ENCODE measurements at places on chromosomes 7 and 10.

DNA sequence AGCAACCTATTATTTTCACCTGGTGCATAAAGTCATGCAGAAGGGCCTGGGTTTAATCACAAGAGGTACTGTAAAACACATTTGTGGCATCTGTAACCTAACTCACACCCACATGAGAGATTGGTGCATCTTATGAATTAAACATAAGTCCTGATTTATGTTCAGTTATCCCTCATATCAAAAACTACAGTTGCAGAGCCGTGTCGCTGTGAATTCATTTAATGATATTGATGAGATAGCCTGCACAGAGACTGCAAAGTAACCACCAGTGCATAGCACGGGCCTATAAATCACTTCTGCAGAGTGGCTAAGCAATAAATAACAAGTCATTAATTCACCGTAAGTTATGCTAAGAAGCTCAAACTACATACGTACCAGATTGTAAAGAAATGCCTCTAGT, 178.2 kb downstream of the RELN start:
- DNase-seq, result no peak

DNA sequence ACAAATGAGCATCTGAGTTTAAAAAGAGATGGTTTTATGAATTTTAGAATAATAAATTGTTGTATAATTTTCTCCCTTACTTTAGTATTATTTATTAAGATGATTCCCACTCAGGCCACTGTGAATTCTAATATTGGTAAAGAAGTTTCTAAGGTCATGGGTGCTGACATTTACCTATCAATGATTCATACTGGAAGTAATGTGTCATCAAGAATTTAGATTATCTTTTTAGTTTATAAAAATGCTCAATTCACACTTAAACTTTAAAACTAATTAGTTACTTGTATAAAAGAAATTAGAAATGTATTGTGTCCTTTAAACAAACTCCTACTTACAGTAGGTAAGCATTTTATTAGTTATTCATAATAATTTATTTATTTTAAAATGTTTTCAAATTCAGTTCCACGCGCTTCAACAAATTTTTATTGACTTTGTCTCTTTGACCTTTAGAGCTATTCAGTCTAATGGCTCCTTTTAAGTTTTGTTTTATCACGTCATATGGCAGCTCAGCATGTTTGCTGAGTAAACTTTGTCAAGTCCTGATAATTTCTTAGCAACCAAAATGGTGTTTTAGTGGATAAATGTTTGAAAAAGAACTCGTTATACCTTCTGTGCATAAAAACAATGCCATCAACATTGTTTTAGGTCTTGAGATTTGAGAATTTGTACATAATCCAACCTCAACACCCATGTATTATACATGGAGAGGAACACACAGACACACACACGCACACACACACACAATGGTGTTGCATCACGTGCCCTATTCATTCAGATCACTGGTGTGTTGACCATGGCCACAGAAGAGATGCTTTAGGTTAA, 15.1 kb upstream of the MRC1 start:
- DNase-seq, result no peak

DNA sequence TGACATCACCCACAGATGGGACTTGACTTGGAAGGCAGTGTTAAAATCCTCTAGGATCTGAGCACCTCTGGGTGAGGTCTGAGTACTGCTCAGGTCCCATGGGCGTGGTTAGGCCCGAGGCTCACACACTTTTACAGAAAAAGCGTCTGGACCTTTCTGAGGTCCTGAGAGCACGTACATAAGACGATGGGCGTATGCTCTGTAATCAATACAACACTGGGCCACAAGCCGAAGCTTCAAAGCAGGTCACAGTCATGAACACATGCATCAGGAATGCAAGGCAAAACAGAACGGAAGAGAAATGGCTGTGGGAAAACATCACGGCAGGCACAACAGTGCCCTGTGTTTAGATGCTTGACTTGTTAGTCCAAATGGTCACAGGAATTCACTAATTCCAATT, 112.2 kb downstream of the LARP4B start:
- DNase-seq, result no peak

DNA sequence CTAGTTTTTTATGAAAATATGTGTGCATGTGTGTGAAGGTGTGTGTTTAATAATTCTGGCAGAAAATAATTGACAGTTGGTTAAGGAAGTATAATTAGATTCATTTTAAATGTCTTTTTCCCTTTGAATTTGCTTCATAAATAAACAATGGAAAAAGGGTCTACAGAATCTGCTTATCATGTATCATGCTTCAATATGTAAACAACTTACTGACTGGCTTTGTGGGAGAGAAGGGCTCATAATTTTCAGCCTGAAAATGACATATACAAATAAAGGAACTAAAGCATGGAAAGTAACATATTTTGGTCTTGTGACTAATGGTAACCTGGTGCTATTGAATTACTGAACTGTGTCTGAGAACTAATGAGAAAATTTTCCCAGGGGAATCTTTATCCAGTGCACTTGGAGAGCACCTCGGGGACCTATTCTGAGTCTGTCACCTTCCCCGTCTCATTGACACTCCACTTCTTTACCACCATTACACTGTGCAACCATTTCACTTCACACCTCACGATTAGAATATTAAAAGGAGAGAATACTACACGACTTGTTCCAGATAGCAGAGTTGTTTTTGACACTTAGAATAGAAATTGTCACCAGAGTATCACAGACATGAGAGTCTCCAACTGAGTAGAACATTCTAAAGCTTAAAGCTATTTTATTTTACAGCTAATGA, 298.6 kb downstream of the TFEC start:
- DNase-seq, result no peak

- no peak for DNase-seq
These were observed 65.4 kb downstream of the NPS start for GRCh38 chr10:127614484-127615017.

- DNase-seq, result peak; percentile 78
These were observed 1.3 kb upstream of the CUL1 start for GRCh38 chr7:148697256-148698006.

DNA sequence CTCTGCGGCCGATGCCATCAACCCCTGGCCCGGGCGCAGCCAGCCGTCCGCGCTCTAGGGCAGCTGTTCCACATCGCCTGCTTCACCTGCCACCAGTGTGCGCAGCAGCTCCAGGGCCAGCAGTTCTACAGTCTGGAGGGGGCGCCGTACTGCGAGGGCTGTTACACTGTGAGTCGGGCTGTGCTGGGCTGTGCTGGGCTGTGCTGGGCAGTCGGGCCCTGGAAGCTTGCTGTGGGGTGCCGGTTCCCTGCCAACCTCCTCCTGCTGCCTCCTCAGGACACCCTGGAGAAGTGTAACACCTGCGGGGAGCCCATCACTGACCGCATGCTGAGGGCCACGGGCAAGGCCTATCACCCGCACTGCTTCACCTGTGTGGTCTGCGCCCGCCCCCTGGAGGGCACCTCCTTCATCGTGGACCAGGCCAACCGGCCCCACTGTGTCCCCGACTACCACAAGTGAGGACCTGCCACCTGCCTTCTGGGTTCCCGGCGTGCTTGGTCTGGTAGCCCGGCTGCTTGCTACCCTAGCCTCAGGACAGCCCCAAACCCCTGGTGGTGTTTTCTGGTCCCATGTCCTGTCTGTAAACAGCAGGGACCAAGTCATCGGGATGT, 7.5 kb downstream of the ZYX start:
- no peak for DNase-seq

All from stimulated activated CD8-positive, alpha-beta memory T cell treated with anti-CD3 and anti-CD28 coated beads, Interleukin-4, amount 100 ng/mL, for 48 hours (primary cell).